ENCODE measurements at places on chromosomes 6 and 20. TPM values are rescaled to one million over a fixed set of nuclear protein-coding genes. Genes with fewer than 3 reads are reported as not detected.
A peak's percentile ranks its signal among the peaks of the same experiment; 100 is the strongest.

DNA sequence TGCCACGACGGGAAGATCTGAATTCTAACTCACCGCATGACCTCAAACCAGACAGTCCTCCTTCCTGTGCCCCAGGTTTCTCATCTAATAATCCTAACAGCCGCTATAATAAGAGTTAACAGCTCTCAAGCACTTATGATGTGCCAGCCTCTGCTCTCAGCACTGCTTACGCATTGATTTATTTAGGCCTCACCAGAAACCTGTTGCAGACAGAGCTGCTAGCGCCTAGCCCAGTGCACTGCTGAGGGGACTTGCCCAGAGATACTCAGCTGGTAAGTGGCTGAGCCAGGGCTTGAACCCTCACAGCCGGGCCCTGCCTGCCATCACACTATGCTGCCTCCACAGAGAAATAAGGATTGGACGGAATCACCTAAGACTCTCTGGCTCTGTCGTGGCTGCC is 37.7 kb downstream of the GRM4 start:
- no peak for DNase-seq

GRCh38 chr6:97322811-97323210 is 39.8 kb upstream of the MMS22L start:
- DNase-seq, result no peak

- DNase-seq, result no peak
These were observed 56.6 kb downstream of the SNX14 start for GRCh38 chr6:85537055-85537494.

DNA sequence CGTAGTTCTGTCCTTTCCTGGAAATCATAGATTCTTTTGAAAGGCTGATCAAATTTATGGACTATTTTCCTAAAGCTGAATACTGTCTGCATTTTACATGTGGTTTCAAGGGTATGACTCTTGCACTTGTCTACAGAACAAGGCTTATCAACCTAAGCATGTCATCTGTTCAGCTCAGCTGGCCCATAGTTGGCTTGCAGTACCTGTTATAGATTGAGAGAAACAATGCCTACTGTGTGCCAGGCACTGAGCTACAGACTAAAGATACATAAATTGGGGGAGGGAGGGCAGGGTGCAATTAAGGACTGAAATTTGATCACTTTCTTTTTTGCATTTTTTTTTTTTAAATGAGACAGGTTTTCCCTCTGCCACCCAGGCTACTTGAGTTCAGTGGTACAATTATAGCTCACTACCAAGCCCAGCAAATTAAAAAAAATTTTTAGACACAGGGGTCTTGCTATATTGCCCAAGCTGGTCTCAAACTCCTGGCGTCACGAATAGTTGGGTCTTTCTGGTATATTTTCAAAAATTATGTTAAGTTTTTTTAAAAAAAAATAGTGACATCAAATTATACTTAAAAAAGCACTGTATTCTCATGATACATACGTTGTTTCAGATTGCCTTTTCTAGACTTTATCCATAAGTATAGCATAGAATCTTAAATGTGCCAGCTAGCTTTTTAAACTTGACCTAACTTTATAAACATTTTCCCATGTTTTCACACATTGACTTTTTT is 52.2 kb downstream of the RREB1 start:
- no peak for DNase-seq

GRCh38 chr20:5871459-5872410 is 78.6 kb downstream of the TRMT6 start:
- no peak for DNase-seq

- DNase-seq, result no peak
These were observed 858 bp upstream of the PTPRK start for GRCh38 chr6:128521282-128521632.

DNA sequence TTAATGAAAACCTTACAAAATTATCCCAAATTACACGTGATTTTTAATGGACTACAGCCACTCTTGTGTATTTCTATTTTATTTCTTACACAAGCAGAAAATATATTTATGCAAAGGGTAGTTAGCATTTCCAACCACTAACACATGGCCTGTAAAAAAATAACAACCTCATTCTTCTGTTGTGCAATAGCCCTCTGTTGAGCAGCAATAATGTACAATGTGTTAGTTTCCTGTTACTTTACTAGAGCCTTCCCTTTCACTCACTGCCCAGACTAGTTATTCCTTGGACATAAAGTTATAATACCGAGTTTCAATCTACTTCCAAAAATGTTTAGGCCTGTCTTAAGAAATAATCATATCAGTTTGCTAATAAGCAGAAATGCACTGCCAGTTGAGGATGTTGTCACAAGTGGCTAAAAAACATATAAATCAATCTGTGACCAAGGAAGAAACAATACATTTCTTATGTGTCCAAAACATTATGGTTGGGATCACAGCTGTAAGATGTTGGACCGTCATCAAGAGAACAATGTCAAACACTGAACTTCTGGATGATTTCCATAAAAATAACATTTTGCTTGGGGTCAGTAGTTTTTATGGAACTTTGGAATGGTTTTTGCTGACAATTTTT is 73.6 kb upstream of the RNF146 start:
- no peak for DNase-seq

- DNase-seq, result no peak
These were observed 137.2 kb downstream of the FARS2 start for GRCh38 chr6:5398530-5398929.

DNA sequence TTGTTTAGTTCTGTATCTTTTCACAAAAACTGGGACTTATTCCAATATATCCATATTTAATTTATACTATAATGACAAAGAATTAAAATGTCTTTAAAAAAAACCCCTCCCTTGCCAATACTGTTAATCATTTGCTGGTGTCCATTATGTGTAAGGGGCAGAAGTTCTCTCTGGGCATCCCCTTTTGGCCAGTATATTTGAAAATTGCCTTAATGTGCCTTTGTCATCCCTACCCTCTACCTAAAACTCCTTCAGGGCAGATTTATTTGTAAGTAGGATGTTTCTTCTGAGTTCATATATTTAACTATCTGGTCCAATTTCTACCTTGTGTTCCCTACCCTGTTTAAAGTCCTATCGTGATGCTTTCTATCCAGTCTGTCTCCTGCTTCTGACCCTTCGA is 62.9 kb downstream of the ARHGAP18 start:
- DNase-seq, result no peak

- DNase-seq, result no peak
These were observed 301 bp downstream of the PPP1R3D start for GRCh38 chr20:59939879-59940128.

GRCh38 chr6:93327857-93328256 is 91.5 kb downstream of the EPHA7 start:
- no peak for DNase-seq

DNA sequence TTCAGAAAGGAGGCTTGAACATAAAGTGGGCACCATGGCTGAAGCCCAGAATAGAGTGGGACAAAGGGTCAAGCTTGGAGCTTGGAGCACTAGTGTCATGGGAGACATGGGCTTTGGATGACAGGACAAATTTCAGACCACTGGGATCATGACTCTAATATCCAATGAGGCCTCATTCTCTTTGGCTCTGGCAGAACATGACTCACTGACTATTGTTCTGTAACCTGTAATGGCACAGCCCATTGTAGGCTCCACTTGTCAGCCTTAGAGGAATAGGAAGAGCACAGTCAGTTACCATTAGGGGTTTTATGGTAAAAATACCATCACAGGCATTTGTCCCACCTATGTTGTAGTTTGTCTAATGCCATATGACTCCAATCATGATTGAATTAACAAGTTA is 34.0 kb upstream of the MMS22L start:
- DNase-seq, result no peak

GRCh38 chr6:136309729-136310311 is 20.2 kb upstream of the BCLAF1 start:
- no peak for DNase-seq

- DNase-seq, result no peak
These were observed 700 bp upstream of the LAMA5 start for GRCh38 chr20:62367633-62368391.

DNA sequence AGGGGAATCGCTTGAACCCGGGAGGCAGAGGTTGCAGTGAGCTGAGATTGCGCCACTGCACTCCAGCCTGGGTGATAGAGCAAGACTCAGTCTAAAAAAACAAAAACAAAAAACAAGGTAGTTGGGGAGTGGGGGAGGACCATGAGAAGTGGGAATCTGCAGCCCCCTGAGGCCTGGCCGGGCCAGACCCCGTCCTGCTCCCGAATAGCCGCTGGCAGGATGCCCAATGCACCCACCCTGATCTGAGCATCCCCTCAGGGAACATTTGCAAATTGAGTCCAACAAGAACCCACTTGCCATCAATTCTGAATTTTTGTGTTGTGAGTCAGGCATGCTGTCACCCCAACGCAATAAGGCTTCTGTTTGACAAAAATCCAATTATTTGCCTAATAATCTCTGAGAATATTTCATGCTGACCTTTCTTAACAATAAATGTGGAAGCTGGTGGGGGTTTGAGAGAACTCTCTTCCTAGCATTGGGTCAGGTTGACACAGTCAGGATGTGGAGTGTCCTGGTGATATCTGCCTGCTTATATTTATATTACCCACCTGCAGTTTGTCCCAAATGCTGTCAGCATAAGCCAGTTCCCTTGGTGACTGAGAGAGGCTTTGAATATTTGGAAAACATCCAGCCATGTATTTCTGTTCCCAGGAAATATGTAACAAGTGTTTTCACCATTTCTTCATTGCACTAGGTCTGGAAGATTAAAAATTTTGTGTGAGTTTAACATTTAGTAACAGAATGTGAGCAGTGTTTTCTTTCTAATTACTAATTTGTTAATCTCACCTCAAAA is 28.4 kb upstream of the FRMD1 start:
- no peak for DNase-seq

- no peak for DNase-seq
These were observed 396.8 kb downstream of the CDKAL1 start for GRCh38 chr6:20931093-20931492.

DNA sequence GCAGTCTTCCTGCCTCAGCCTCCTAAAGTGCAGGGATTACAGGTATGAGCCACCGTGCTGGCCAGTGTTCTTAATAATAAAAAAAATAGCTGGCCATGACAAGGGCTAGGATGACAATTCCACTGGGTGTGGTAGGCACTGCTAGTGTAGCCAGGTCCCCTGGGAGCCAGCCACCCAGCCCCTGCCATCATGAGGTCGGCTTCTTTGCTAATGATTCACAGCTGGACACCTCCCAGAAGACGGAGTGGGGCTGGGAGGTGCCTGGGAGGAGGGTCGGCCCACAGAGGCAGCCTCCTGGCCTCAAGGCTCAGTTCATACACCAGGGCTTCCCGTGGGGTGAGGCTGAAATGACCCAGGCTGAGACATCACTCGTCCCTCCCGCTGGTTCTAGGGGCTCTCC is 230.4 kb downstream of the TAF4 start:
- DNase-seq, result no peak

DNA sequence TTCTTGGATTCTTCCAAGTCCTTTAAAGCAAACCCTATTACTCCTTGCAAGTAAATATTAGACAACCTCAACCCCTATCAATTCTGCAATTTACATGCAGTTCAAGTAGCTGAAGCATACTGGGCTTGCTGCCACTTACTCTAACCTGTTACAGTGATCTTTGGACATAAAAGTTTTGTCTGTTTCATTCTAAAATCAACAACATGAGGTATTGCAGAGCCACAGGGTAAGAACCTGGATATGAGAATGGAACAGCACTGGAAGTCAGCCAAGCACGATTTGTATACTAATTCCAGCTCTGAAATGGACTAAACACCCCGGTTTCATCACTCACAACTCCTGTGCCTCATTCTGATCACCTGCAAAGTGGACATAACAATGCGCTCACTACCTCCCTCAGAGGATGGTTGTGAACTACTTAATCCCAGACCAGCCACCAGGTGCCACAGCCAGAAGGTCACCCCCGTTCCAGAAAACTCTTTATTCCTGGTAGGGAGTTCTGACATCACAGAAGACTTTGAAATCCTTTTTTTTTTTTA is 270.0 kb downstream of the ADGB start:
- DNase-seq, result no peak

GRCh38 chr20:44692932-44693480 is 22.2 kb upstream of the CCN5 start:
- DNase-seq, result peak; percentile 88

DNA sequence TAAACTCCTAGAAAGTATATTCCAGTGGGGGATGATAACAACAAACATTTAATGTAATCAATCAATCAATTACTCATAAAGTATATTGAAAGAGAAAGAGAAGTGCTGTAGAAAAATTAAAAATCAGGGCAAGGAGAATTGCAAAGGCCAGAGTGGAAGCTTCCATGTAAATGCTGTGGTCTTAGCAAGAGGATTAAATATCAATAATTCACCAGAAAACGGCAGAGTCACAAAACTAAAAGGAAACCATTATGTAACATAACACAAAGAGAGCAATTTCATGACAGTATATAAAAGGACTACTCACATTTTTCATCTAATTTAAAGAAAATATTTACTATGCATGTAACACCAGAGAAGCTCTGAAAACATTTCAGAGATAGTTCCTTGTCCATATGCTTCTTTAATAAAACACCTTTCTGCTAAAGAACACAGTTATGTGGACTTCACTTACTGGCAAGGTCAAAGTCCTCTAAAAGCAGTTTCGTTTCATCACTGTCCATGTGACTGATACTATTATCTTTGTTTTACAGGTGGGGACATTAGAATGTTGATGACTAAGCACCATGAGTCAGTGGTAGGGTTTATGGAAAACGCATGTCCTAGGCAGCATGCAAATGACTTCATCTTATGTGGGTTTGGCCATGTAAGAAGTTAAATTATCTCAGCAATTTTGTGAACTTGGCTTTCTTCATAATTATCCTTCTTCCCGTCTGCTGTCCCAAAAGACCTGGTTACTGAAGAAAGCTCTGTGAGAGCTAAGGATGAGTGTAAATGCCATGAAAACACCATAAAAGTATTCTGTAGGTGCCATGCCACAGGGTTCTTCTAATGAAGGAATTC is 185.8 kb upstream of the TENT5A start:
- peak; percentile 98 for DNase-seq

- no peak for DNase-seq
These were observed 8.5 kb upstream of the SLA2 start for GRCh38 chr20:36654506-36654905.

DNA sequence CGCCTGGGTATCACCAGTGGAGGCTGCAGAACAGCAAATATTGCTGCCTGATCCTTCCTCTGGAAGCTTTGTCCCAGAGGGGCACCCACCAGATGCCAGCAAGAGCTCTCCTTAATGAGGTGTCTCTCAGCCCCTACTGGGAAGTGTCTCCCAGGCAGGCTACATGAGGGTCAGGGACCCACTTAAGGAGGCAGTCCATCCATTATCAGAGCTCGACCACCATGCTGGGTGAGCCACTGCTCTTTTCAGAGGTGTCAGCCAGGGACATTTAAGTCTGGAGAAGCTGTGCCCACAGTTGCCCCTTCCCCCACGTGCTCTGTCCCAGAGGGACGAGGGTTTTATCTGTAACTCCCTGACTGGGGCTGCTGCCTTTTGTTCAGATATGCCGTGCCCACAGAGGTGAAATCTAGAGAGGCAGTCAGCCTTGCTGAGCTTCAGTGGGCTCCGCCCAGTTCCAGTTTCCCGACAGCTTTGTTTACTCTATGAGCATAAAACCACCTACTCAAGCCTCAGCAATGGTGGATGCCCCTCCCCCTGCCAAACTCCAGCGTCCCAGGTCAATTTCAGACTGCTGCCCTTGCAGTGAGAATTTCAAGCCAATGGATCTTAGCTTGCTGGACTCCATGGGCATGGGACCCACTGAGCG is 25.9 kb upstream of the AIG1 start:
- no peak for DNase-seq

- no peak for DNase-seq
These were observed 32.8 kb downstream of the PSMB9 start for GRCh38 chr6:32886681-32887383.

The ZNF311 gene
- polyA plus RNA-seq, result 3.2 TPM

The BPIFB4 gene
- 0.12 TPM for polyA plus RNA-seq

The SNAP25 gene
- 25.6 TPM for polyA plus RNA-seq

The OXT gene
- 5.2 TPM for polyA plus RNA-seq

The SLC22A2 gene
- polyA plus RNA-seq, result 0.04 TPM

The ANKRD6 gene
- 9.8 TPM for polyA plus RNA-seq

The MCHR2 gene
- polyA plus RNA-seq, result 0.04 TPM

The TSPYL4 gene
- 22.3 TPM for polyA plus RNA-seq

All from large intestine (tissue), 12 donors.